Endothelial cell (in vitro differentiated cells): ENCODE measurements at places on chromosomes 7 and 10. TPM values are rescaled to one million over a fixed set of nuclear protein-coding genes. Genes with fewer than 3 reads are reported as not detected.

DNA sequence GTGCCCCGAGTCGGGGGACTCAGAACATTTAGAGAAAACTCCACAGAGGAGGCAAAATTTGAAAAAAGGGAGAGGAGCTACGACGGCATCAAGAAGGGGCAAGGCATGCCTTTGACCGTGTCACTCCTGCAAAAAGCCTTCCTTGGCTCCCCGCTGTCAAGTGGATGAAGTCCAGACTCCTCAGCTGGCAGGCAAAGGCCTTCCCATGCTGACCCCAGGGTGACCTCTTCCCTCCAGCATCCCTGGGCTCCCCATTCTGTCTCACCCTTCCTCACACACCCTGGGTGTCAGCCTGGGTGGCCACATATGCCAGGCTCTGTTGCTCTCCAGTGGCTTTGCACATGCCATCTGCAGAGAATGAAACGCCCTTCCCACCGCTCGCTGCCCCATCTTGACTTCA lies 88.4 kb upstream of the ZMIZ1 start:
- DNase-seq = no peak

DNA sequence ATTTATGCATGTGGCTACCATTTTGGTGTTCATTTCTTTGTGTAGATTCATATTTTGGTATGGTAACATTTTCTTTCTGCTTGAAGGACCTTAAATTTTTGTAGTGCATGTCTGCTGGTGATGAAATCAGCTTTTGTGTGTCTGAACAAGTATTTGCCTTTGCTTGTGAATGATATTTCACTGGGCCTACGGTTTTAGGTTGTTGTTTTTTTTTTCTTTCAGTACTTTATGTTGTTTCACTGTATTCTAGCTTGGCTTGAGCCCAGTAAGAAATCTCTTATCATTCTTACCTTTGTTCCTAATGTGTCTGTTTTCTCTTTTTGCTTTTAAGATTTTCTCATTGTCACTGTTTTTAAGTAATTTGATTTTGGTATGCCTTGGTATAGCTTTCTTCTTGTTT lies 31.9 kb downstream of the SAMD8 start:
- DNase-seq = no peak

DNA sequence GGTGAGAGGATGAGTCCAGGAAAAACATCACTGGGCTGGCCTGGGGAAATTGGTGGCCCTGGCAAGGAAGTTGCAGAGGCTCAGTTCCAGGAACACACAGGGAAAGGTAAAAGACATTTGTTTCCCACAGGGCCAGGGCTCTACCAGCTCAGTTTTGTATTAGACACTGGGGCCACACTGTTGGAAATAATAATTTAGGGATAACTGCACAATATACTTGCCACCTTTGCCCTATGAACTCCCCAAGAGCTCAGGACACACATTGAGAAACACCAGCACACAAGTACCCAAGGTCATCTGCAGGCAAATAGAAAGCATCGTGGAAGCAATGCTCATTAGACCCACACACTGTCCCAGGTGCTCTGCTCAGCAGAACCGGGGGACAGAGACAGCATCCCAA lies 617.6 kb downstream of the PTPRN2 start:
- DNase-seq = no peak

DNA sequence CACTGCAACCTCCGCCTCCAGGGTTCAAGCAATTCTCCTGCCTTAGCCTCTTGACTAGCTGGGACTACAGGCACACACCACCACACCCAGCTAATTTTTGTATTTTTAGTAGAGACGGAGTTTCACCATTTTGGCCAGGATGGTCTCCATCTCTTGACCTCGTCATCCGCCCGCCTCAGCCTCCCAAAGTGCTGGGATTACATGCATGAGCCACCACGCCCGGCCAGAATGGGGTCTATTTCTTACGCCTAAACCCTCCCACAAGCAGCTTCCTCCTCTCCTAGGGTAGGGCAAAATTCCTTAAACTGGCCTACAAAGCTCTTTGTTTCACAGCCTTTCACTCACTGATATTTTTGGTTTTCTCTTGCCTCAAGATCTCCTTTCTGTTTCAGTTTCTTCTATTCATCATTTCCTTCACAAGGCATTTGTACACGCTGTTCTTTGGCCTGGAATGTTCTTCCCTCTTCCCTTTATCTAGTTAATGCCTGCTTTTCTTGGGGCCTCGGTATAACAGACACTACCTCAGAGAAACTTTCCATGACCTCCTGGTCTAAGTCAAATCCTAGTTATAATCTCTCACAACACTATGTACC lies 6.7 kb downstream of the CPEB3 start:
- no peak for DNase-seq

GRCh38 chr10:22704942-22705341 lies 9.4 kb downstream of the PIP4K2A start:
- DNase-seq = no peak

GRCh38 chr7:94303695-94304094 lies 91.0 kb upstream of the COL1A2 start:
- DNase-seq = no peak

DNA sequence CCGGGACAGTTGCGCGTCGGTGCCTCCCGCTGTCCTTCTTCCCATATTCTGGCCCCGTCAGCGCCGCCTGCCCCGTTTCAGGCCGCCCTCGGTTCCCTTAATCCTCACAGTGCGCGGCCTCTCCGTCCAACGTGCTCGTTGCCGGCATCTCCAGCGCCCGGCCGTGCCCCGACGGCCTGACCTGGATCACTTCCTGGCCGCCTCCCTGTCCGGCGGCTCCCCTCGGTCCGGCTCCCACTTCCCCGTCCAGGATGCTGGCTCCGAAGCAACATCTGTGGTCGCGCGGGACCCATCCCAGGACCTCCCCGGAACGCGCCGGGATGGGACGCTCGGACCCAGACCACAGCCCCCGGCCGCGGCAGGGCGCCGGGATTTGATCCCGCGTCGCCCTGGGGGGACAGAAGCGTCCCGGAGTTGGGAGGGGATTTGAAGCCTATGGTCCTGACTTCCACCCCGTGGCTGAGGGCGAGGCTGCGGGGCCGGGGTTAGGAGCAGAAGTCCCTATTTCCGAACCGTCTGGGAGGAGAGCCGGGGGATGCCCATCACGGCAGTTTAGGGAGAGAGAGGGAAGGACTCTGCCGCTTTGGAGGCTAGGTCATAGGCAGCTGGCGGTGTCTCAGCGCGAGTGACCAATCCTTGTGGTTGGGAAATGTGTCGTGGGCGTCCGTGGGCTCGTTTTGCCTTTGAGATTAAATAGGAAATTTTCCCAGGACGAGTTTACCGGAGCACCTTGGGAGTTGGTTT lies 53.8 kb downstream of the KCTD7 start:
- DNase-seq = peak; percentile 45

DNA sequence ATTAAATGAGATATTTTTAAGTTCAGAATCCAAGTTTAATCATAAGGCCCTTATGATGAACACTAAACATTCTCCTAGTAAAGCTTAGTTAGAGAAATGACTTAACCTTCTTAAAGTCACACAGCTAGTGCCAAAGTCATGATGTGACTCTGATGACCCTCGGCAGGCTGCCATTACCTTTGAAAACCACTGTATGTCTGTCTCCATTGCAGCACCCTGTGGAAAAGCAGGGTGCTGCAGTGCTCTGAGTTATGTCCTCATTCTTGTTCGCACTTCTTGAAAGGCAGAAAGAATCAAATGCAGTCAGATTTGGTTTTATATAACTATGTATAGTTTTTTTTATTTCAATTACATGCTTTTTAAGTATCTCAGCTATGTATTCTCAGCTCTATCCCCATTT lies 105.0 kb downstream of the PHTF2 start:
- DNase-seq = no peak

- DNase-seq = peak; percentile 77
These were observed 711 bp downstream of the FAM221A start for GRCh38 chr7:23680414-23681405.

DNA sequence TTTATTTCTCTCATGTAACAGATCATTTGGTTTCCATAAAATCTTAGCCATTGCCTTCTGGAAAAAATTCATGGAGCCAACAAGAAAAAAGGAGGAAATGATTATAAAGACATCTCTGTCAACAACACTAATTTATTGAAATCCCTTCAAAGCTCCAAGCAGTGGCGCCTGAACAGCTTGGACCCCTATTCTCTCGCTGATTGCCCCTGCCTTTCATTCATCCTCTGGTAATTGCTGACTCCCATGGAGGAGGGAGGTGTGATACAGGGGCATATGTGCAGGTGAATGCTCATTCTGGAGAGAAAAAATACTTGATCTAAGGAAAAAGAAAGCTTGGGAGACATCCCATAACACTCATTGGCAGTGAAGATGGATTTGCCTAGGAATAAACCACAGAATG lies 345.5 kb downstream of the FGFR2 start:
- no peak for DNase-seq

- DNase-seq = no peak
These were observed 507 bp downstream of the STN1 start for GRCh38 chr10:103917302-103918052.

DNA sequence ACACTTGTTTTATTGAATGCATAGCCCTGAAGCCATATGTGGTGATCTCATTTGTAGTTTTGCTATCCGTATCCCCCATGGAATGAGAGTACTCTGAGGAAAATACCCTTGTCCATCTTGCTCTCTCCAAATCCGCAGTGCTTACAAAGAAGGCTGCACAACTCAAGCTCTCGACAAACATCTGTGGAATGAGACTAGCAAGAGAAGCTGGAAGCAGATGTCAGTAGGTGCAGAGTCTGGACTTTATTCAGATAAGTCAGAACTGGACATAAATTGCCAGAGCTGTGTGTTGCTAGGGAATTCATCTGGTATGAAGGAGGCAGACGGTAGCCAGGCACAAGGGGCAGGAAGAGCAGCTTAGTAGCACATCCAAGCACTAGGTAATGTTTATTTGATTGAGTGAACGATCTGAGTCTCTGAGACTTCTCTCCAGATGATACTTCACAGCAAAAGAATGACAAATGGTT lies 1046.2 kb downstream of the XPNPEP1 start:
- no peak for DNase-seq

- peak; percentile 47 for DNase-seq
These were observed at the start of gene MEOX2 for GRCh38 chr7:15686295-15686956. MEOX2 (minus strand) TSS chr7:15686683; CDS start chr7:15686402, 281 bp downstream.

- peak; percentile 38 for DNase-seq
These were observed 25.2 kb downstream of the FOXK1 start for GRCh38 chr7:4707217-4707741.

- no peak for DNase-seq
These were observed 7.6 kb downstream of the HERC4 start for GRCh38 chr10:68067508-68067907.

- no peak for DNase-seq
These were observed 21.3 kb upstream of the ARHGAP21 start for GRCh38 chr10:24744946-24745345.

DNA sequence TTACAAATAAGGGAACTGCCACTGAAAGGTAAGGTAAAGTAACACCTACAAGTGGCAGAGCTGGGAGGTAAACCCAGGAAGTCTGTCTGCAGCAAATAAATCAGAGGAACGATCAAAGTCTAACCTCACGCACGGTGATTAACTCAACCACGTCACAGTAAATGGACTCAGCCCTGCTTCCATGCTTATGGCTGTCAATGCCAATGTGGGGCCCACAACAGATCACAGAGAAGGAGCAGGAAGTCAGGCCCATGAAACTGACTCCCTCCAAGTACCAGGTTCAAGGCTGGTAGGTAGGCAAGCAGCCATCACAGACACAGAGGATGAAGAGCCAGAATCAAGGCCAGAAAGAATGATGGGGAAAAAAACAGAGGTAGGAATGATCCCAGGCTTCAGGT lies 38.0 kb upstream of the ACSL5 start:
- no peak for DNase-seq

DNA sequence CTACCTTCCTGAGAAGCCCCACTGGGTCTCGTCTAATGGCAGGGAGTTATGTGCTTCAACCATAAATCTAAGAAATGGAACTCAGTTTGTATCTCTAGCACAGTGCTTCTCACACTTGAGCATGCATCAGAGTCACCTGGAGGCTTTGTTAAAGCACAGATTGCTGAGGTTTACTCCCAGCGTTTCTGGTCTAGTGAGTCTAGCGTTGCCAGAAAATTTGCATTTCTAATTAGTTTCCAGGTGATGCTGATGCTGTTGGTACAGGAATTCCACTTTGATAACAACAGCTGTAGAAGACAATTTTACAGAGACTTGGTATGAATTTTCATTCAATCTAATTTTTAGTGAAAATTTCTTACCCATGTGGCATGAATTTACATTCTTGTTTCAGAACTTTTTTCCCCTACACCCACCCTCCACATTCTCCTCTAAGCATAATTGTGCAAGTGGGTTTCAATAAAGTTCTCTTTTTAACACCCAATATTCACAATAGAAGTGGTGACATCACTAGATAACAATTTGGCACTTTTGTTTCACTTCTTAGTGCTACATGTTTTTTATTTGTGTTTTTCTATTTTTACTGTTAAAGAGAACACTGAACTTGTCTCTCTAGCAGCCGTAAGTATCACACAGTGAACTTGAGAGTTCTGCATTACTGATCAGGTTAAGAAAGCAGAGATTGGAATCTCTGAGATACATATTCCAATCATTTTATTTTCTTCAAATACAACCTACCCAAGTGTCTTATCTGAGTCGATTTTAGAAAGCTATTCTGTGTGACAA lies 48.4 kb upstream of the BET1 start:
- no peak for DNase-seq

- DNase-seq = no peak
These were observed 276.2 kb downstream of the USP6NL start for GRCh38 chr10:11335167-11335652.

DNA sequence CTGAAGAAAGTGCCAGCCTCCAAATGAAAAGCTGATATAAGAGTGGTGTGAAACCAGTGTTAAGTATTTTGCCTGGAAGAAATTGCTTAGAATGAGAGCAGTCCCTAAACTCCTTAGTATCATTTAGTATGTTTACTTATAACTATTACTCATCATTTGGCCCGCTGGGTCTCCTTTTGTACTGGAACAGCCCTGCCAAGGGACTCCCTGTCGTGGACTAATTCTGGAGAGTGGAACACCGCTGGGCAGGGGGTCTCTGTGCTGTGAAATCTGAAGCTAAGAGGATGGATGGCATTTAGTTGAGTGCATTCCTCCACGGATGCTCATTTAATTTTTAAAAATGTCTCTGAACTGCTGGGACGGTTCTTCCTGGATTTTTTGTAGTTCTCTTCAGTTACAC lies 889.9 kb upstream of the C7orf33 start:
- DNase-seq = no peak

RNF148 gene
- 1.6 TPM for total RNA-seq

GAD2 gene
- total RNA-seq = 0.90 TPM

UPK3B gene
- total RNA-seq = 0.87 TPM

TCERG1L gene
- not detected for total RNA-seq

ANXA8 gene
- total RNA-seq = not detected

SNCG gene
- 52.9 TPM for total RNA-seq

HABP2 gene
- not detected for total RNA-seq

SFTPA1 gene
- not detected for total RNA-seq

DLX5 gene
- total RNA-seq = 0.18 TPM

MGAM2 gene
- 0.15 TPM for total RNA-seq

SH2D4B gene
- 0.23 TPM for total RNA-seq

CRYGN gene
- not detected for total RNA-seq
